Small intestine (tissue), 16 donors: ENCODE measurements at places on chromosomes 1 and 21.

DNA sequence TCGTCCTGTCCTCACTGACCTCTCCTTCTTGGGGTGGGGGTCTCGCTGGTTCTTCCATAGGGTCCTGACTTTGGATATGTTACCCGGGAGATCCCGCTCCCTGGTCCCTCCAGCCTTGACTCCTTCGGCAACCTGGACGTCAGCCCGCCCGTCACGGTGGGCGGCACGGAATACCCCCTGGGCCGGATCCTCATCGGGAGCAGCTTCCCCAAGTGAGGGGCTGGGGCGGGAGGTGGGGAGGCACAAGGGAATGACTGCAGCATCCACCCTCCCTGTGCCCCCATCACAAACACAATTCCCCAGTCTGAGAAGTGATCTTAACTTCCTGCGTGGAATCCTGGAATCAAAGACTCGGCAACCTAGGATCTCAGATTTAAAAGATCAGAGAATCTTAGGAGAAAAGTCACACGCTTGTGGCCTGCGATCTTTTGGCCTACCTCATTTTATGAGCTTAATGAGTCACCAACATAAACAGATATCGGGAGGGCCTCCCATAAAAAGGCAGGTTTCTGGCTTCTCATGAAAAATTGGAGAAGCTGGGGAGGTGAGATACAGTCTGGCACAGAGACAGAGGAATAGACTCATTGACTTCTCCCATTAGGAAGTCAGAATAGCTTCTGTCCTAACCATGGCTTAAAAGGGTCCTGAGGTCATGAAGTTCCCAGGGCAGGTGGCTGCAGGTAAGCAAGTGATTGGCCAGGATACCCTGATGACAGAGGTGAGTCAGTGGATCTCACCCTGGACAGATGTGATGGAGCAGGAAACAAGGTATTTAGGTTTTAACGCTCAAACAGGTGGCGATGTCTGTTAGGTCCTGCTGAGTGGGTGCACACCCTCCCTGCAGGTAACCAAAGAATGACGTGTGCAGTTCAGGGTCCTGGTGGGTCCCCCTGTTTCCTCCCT, 15.9 kb upstream of the PADI3 start:
- peak; percentile 77 for DNase-seq

- DNase-seq: no peak
Observed at GRCh38 chr1:219383281-219383680, 209.6 kb downstream of the LYPLAL1 start.

- DNase-seq: no peak
Observed at GRCh38 chr21:40284409-40284808, 417.2 kb downstream of the PCP4 start.

GRCh38 chr1:175145899-175146528, 46.6 kb downstream of the KIAA0040 start:
- DNase-seq: no peak

GRCh38 chr1:15731735-15732685, 4.0 kb upstream of the SLC25A34 start:
- DNase-seq: no peak

DNA sequence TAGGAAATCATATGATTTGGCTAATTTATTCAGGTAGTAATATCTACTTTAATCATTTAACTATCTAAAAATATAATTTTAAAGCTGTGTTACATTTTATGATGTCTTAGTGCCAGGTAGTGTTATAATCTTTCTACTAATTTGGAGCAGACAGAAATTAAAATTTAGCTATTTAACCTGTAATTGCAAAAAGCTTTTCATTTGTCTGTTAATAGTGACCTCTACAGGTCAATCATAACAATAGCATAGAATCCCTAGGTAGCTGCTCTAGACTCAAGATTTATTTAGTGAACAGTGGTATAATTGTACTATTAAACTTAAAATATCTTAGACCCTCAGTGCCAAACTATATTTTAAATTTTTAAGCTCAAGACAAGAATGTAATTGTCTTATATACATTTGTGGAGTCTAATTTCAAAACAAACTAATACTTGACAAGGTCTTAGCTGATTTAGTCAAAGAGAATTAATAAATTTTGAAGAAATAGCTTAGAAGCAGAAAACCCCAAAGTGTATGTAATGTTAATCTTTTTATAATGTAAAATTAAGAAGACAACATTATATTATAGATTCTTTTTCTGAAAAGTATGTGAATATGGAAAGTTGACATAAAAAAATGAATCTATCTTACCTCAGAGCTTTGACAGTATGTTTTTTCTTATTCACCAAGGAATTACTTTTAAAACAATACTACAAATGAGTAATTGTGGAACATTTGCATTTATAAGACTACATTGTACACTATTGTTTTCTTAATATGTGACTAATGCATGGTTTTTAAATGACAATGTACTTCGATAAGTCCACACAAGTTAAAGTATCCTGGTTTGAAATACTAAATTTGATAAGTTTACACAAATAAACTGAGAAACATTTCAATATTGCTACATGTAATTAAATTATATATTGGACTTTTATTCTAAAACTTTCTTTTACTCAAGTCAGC, 64.1 kb upstream of the RNPC3 start:
- DNase-seq: peak; percentile 1

DNA sequence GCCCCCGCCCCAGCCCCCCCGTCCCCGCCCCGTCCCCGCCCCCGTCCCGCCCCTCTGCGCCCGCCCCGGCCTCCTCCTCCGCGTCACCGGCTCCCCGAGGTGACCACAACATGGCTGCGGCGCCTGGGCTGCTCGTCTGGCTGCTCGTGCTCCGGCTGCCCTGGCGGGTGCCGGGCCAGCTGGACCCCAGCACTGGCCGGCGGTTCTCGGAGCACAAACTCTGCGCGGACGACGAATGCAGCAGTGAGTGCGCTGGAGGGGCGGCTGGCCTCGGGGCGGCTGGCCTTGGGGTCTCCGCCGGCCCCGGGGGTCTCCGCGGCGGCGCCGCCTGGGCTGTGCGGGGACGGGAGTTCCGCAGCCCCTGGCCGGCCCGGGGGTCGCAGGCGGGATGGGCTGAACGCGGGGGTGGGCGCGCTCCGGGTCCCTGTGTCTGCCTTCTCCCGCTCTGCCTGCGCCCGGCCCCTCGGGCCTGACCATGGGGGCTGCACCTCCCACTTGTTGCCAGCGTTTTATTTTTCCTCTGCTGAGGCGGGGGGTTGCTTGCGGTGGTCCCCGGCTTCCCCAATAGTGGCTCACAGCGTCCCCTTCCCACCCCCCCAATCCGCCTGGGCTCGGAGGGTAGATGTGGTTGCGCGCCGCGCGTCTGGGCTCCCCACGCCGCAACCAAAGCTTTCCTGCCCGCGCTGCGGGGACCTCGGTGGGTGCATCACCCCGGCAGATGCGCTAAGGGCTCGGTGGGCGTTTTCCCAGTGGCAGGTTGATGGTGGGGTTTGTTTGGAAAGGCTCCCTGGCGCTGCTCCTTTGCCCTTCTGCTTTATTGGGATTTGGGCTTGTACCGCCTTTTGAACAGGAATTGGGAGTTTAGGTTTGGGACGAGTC, at the start of gene MIA3:
MIA3 (plus strand) TSS at position 97 of the 879 bp plus-strand sequence; CDS start at position 111, 14 bp downstream.
- peak; percentile 73 for DNase-seq
